ENCODE measurements at places on chromosomes 7 and 10.

DNA sequence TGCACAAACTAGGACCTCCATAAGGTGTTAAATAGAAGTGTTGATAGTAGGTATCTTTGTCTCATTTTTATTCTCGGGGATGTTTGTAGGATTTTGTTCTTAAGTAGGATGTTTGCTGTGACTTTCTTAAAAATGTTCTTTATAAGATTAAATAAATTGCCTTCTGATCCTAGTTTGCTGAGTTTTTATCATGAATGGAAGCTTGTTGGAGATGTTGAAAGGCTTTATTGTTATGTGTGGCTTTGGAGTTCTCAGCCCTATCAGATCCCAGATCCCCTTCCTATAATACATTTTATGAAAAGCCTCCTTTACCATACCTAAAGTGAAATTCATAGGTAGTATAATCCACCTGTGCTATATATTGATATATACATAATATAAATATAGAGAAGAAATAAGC is 40.1 kb downstream of the NHLRC2 start:
- no peak for DNase-seq

GRCh38 chr7:75823198-75823910 is 9.7 kb upstream of the CCL24 start:
- no peak for DNase-seq

DNA sequence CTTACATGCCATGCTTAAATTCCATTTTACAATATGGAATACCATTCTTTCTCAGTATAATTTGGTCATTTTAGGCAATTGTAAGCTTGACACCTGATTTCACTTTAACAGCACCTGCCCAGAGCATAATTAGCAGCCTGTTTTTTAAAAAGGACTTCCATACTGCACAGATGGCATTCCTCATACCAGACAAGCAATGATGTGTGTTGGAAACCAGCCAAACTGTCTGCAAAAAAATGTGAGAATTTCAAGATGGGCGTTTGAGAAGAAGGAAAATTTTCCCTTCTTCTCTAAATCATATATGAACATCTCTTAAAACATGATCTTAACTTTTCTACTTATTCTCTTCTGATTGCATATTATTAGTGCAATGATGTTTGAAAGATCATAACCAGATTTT is 40.4 kb upstream of the AGMO start:
- DNase-seq, result no peak

DNA sequence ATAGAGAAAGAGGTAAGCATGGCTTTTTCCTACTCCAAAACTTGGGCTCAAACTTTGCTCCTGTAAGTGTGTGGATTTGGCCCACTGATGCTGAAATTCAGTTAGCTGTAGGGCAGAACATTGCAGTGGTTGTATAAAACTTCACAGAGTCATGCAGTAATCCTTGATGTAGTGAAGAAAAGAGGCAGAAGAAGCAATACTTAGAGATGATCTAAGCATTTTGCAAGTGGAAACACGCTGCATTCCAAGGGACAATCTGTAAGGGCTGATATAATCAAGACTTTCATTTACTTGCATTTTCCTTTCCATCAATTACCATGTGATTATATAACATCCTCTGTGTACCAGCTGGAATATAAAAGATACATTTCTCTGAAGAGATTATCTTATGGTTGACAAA is 338.8 kb downstream of the DNAJB9 start:
- no peak for DNase-seq

DNA sequence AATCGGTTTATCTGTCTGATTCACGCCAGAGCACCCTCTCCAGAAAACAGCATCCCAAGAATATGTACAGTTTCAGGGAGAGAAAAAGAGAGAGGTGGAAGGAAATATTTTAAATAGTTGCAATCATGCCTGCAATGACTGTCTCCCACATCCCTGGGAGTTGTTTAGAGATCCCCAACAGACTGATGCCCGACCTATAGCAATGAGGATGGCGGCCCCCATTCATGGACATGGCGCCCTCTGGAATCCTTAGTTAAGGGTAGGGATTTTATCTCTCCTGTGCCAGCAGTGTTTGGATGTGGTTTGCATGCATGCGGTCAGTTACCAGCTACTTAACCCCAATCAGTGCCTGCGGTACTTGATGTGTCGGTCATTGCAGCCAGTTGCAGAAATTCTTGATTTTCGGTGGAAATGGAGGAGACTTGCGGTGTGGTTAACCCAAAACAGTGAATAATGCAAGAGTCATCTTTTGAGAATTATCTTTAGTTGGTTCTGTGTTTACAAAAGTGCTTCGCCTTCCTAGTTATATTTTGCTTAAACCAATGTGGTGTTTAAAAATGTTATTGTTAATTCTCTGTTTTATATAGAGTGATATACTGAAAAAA is 186.0 kb upstream of the TCF7L2 start:
- no peak for DNase-seq

GRCh38 chr10:51119441-51119840 is 45.2 kb downstream of the PRKG1 start:
- DNase-seq, result no peak

- no peak for DNase-seq
Measured at GRCh38 chr7:132618271-132618955, 42.1 kb upstream of the PLXNA4 start.

GRCh38 chr10:116076621-116077020 is 196.4 kb downstream of the GFRA1 start:
- no peak for DNase-seq

DNA sequence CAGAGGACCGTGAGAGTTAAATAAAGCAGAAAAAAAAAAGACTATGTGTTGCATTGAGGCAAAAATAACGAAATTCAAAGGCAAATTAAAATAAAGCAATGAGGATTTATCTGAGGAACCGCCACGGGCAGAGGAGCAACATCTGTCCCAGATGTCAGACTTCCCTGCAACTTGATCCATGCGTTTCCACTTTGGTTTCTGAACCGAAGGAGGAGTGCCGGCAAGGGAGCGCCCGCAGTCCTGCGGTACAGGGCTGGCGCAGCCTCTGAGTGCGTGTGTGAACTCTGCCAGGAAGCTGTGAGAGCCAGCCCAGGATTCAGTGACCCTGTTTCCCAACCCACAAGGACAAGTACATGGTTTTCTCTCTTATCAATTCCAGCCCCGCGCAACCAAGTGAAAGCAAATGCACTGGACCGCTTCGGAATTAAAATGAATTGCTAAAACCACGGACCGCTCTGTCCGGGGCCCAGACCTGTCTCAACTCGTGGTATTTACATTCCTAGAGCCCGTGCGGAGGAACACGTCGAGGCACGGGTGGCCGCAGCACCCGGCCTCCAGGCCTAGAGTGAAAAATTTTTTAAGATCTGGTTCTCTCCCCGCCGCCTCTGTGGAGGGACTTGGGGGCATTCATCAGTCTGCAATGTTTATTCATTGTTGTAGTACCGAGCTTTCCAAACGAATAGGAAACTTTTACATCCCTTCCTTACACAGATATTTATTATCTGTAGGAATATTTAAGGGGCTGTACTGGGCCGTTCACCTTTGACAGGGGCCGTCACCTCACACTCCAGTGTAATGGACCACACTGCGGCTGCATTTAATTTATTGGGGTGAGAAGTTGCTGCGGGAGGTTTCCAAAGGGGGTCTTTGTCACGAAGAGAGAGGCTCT is 291.5 kb upstream of the NFE2L3 start:
- DNase-seq, result no peak

DNA sequence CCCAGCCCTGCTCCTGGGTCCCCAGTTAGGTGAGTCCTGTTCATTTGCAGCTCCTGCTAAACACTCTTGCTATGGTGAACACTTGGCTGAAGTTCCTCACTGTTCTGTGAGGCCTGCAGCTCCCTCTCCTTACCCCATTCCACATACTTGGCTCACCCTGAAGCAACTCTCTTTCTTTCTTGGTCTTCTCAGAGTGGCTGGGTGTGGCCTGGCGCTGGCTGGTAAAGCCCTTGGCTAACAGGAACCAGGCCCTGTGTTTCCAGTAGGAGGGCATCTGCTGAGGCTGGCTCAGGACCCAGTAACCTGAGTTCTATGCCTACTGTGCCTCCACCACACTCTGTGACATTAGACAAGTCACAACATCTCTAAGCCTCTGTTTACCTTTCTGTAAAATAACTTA is 53.1 kb upstream of the COL13A1 start:
- no peak for DNase-seq

DNA sequence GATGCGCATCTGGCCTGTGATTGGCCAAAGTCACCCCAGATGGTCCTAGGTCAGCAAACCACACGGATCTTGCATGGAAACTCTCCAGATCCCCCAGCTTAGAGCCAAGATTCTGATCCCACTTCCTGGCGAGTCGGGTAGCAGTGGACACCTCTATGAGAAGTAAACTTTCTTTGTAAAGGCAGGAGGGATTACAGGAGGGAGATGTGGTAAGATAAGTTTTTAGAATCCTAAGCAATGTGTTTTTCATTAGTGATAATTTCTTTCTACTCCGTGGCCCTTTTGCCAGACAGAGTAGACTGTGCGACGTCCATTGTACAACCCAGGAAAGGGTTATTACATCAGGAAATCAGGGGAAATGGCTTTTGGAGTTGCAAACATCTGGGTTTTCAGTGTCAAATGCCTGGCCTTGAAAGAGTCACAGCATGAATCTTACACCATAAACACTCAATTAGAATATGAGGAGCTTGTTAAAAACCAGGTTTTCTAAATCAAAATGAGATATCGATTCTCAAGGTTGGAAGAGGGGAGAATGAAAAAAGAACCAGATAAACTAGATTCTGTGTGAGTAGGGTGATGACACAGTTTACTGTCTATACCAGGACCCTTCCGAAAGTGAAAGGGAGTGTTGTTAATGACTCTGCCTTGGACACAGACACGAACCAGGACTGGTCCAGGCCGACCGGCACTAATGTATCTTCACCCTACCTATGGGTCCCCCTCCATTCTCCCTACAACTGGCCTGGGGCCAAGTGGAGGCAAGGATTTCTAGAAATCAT is 61.9 kb upstream of the WAC start:
- DNase-seq, result no peak

DNA sequence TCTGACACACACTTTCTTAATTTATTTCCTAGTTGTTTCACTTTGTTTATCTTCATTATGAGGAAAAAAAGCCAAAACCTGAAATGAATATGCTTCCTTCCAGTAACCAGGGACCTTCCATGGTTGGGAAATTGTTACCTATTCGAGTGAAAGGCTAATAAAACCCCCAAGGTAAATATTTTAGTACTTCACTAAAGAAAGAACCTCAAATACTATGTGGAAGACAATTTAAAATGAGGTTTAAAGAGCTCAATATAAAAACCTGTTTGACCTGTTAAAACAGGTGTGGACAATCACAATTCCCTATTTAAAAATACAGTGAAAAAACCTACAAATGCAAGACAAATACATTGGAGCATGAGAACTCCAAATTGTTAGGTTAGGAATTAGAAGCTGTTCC is 192.6 kb downstream of the CFTR start:
- DNase-seq, result no peak

DNA sequence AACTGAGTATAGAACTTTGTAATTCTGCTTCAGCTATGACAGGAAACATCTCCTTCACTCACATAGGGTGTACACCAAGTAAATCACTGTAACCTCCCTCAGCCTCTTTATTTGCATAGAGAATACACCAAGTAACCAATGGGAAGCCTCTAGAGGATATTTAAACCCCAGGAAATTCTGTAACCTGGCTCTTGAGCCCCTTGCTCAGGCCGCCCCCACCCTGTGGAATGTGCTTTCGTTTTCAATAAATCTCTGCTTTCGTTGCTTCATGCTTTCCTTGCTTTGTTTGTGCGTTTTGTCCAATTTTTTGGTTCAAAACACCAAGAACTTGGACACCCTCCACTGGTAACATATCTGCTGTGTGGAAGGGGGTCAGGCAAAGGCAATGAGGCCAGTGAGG is 60.2 kb downstream of the CLRN3 start:
- DNase-seq, result no peak

- no peak for DNase-seq
Measured at GRCh38 chr10:123922126-123922525, 30.5 kb upstream of the CPXM2 start.

DNA sequence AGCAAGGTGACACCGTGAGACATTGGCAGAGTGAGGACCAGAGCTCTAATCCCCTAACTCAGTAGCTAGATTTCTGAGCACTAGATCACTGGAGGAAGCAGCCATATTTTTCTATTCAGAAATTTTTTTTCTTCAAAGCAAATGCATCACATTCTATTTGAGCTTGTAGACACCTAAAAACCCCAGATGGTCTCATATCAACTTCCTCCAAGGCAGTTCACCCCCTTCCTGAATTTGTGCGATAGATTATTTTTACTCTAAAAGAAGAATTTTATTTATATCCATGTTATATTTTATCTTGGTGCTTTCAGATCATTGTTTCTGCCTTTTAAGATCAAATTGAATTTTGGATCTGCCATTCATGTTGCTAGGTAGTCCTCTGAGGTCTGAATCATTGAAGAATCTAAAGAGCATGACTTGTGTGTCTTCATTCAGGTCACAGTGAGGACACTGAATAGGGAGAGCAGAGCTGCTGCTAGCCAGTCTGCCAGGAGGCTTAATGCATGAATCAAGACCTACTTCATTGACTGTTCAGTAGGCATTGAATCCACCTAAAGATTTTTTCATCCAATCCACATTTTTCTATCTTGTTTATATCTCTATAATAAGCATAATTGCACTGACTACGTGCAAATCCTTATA is 92.9 kb upstream of the LRRTM3 start:
- no peak for DNase-seq

- no peak for DNase-seq
Measured at GRCh38 chr7:100074841-100075240, 6.7 kb downstream of the ZNF3 start.

DNA sequence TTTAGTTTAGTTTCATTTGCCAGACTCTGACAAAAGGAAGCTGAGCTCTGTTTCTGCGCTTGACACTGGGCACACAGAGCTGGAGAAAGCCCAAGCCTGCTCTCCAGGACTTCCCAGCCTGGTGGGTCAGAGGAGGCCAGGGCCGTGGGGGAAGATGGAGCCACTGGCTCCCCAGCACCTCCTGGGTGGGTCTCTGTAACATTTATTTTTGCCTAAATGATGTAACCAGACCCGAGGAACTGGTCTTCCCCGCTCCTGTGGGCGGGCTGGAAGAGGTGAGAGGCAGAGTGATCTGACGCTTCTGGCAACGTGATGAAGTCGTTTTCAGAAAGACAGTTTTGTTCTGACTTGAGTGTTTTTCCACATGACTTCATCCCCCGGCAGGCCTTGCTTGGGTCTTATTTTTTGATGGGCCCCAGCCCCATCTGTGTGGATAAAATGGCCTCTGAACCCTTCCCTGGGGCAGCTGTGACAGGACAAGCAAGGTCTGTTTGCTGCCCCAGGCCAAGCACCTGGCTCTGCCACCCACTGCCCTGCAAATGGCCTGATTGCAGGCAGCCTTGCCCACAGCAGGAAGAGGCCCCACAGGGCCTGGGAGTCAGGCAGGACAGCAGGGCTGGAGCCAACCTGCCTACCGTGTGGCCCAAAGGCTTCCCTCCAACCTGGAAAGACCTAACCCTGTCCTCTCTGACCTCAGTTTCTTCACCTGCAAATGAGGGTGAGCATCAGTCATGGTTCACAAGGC is 304.9 kb upstream of the ZMIZ1 start:
- DNase-seq, result no peak

GRCh38 chr7:46675456-46675855 is 754.4 kb upstream of the IGFBP3 start:
- no peak for DNase-seq

GRCh38 chr7:151453326-151453791 is 13.4 kb upstream of the CRYGN start:
- DNase-seq, result no peak
